ENCODE measurements at places on chromosomes 16 and 17. TPM values are rescaled to one million over a fixed set of nuclear protein-coding genes. Genes with fewer than 3 reads are reported as not detected.

GAST gene
- not detected for total RNA-seq

CACNG5 gene
- total RNA-seq, result not detected

MFSD6L gene
- 2.2 TPM for total RNA-seq

ZNF423 gene
- 11.8 TPM for total RNA-seq

CHAD gene
- total RNA-seq, result 0.20 TPM

KIF2B gene
- not detected for total RNA-seq

GNG13 gene
- not detected for total RNA-seq

KRTAP4-4 gene
- not detected for total RNA-seq

CHST4 gene
- total RNA-seq, result 0.28 TPM

RAB37 gene
- 5.9 TPM for total RNA-seq

TMEM95 gene
- not detected for total RNA-seq

PRSS33 gene
- 0.20 TPM for total RNA-seq

DYNLL2 gene
- total RNA-seq, result 19.0 TPM

SLFN14 gene
- not detected for total RNA-seq

TP53TG3F gene
- total RNA-seq, result not detected

CCL7 gene
- total RNA-seq, result not detected

KRT23 gene
- total RNA-seq, result 6.4 TPM

SOCS3 gene
- total RNA-seq, result 130 TPM

CCL1 gene
- not detected for total RNA-seq

NOL11 gene
- total RNA-seq, result 35.7 TPM

MEOX1 gene
- 0.90 TPM for total RNA-seq

KRT13 gene
- total RNA-seq, result 5.3 TPM

ZNF469 gene
- total RNA-seq, result 1.0 TPM

HP gene
- 374 TPM for total RNA-seq

GPRC5C gene
- 159 TPM for total RNA-seq

KRTAP1-1 gene
- total RNA-seq, result not detected

STX8 gene
- total RNA-seq, result 40.6 TPM

KRT24 gene
- total RNA-seq, result 0.92 TPM

TBC1D28 gene
- total RNA-seq, result not detected

SYNGR3 gene
- total RNA-seq, result 1.4 TPM

PPY gene
- total RNA-seq, result not detected

OR3A3 gene
- not detected for total RNA-seq

ARHGAP44 gene
- total RNA-seq, result 4.6 TPM

ARL5C gene
- not detected for total RNA-seq

CA7 gene
- 2.5 TPM for total RNA-seq

GCGR gene
- total RNA-seq, result 2.9 TPM

NUDT7 gene
- total RNA-seq, result 11.8 TPM

CCR7 gene
- total RNA-seq, result 0.16 TPM

CMTM2 gene
- not detected for total RNA-seq

NPIPA2 gene
- not detected for total RNA-seq

KRTAP2-1 gene
- total RNA-seq, result not detected

CARD14 gene
- 0.16 TPM for total RNA-seq

ACSM5 gene
- 5.5 TPM for total RNA-seq

ASGR1 gene
- 59.6 TPM for total RNA-seq

SLC26A11 gene
- total RNA-seq, result 17.5 TPM

P2RX5 gene
- 0.36 TPM for total RNA-seq

ABCC11 gene
- total RNA-seq, result 0.88 TPM

PLD2 gene
- total RNA-seq, result 25.2 TPM

OTOP3 gene
- total RNA-seq, result 0.43 TPM

OTOP2 gene
- total RNA-seq, result 0.16 TPM

FOXF1 gene
- 23.7 TPM for total RNA-seq

CCDC154 gene
- 0.64 TPM for total RNA-seq

YBX2 gene
- 1.7 TPM for total RNA-seq

LCAT gene
- total RNA-seq, result 19.8 TPM

GLIS2 gene
- 3.6 TPM for total RNA-seq

TBC1D3I gene
- total RNA-seq, result not detected

PAGR1 gene
- 31.6 TPM for total RNA-seq

ABI3 gene
- total RNA-seq, result 0.13 TPM

ZC3H7A gene
- total RNA-seq, result 40.3 TPM
